ENCODE measurements at places on chromosomes 4 and X.

DNA sequence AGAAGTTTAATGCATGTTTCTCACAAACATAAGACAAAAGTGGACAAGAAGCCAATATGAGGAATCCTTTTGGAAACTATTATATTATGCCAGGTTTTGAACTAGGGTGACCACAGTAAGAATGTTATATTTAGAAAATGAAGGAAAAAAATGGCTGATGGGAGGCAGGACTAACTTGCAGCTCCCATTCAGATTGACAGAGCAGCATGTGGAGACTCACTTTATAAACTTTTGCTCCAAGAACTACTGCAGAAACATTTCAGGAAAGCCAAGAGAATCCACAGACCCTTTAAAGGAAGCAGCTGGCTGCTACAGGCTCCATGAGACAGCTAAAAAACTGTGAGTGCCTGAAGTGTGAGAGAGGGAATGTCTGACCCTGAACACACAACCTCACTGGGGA is 738.6 kb upstream of the GRIA3 start:
- no peak for DNase-seq

- no peak for DNase-seq
Observed at GRCh38 chr4:19262467-19262866, 989.2 kb upstream of the SLIT2 start.

DNA sequence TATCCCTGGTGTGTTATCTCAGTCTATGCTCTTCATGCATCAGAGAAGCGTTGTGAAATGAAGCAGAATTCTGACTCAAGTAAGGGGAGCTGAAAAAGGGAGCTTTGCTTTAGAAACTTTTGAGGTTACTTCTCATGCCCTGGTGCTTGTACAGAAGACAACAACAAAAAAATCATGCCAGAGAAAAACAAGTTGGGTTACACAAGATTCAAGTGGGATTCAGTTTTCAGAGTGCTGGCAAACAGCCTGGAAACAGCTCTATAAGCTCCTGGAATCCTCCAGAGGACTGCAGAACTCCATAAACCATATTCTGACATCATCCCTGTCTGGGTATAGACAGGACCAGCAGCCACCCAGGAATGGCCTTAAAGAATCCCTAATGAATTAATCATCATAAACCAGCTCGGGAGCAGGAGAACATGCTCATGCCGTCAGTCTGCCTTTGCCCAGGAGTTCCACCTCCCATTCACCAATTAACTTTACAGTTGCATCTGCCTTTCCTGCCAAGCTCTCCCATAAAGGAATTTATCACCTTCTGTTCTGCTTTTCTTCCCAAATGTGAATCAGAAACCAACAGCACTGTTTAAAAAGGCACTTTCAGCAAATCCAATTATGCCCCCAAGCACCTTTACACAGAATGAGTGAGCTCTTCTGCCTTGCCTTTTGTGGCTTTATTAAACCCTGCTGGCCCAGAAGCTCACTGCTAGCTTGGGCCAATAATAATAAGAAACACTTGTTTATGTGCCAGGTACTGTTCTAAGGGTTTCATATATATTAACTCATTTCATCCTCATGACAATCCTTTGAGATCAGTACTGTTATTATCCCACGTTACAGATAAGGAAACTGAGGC is 54.5 kb upstream of the FBXW7 start:
- no peak for DNase-seq

DNA sequence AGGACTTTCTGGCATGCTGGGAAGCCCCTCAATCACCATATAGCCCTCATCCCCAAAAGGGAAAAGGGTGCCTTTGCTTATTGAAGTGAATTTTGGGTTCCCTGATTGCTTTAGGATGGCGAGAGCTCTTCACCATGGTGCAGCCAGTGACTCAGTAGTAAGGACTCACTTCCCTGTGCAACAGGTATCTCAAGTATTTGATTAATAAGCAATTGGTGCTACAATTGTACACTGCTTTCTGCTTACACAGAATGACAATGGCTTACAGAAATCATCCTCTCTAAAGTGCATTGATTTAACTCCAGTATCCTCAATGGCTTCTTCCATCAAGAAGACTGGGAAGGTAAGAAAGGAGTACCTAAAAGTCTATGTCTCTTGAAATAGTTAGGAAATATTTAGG is 143.7 kb upstream of the SMIM10 start:
- DNase-seq = no peak

- no peak for DNase-seq
Observed at GRCh38 chr4:26044524-26044923, 130.5 kb downstream of the SMIM20 start.

GRCh38 chr4:2300431-2301224 is 38.7 kb upstream of the MXD4 start:
- DNase-seq = no peak

GRCh38 chr4:189780391-189780790 is 160.3 kb upstream of the FRG1 start:
- DNase-seq = no peak

DNA sequence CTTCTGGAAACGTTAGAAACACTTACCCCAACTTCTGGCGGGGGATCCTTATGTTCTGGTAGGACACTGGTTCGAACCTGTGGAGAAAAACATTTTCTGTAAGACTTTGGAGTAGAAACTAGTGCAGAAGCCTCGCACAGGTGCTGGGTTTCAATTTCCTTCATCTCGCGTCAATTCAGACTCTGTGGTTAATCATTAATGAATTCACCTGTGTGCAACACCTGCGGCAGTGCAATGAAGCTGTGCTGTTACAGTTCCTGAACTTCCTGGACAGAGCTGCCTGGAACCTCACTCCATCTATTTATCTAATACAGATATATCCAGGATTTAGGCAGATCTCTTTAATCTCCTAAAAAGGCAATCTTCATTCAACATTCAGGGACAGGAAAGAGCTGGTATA is 531.4 kb downstream of the INPP4B start:
- no peak for DNase-seq

- DNase-seq = no peak
Observed at GRCh38 chr4:111957997-111958396, 187.3 kb upstream of the FAM241A start.

- no peak for DNase-seq
Observed at GRCh38 chr4:140213749-140214148, 59.8 kb upstream of the MAML3 start.

DNA sequence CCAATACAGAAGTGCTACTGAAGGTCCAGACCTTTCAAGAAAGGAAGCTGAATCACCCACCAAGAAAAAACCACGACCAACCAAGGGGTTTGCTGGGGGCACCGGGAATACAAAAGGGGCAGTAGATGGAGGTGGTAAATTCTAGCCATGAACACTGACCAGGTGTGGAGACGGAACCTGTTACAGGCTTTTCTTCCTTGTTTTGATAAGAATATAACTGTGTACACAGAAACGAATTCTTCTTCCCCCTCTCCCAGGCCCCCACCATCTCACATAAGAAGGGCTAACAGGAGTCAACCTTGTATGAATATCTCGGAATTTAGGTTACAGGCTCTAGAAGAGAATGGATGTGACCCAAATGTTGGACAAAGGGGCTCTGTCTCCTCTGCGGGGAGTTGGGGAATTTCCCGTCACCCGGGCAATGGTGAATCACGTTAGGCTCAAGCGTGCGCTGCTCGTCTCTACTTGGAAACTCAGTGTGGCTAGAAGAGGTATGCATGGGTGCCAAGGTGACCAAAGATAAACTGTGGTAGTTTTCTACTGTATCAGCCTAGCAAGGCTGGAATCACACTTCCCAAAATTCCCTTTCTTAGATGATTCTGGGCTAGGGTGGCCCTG is 87.0 kb downstream of the AFAP1 start:
- no peak for DNase-seq

DNA sequence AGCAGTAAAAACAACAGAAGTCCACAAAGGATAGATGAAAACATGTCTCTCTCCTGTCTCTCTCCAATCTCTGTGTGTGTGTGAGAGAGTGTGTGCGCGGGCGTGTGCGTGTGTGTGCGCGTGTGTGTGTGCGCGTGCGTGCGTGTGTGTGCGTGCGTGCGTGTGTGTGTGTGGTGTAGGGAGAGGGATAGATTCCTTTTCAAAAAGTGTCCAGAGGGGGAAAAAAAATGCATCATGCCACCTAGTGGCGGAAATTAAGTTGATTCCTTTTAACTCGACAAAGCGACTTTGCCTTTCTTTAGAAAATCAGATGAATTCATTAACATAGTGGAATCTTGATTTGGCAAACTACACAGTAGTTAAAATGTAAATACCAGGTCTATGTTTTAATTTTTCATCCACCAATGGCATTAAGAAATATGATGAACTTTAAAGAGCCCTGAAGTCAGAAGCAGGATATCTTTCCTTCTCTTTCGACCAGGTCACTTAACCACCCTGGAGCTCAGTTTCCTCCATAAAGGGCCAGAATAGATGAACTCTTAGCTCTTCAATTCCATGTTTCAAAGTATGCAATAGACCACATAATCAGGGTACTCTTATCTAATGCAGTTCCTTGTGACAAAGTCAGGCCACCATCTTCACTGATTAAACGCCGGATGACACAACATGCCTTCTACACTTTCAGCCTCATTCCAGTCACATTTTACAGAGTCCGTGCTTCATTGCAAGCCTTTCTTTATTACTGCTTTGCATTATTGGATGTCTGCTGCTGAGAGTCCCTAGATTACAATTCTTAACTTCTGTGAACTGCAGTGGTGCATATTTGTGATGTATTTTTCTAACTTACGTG is 162.8 kb downstream of the FBXO8 start:
- no peak for DNase-seq

DNA sequence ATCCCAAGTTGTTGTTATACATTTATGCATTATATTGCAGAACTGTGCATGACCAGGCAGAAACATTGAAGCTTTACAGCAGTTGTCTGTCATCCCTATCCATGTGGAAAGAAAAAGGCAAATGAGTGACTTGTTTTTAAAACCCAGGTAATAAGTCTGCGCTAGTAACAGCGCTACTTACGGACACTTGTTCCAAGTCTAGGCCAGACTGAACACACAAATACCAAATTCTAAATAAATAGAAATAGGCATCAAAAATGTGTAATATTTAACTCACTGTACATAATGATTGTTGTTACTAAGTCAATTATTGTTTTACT is 548 bp upstream of the MAML3 start:
- no peak for DNase-seq

DNA sequence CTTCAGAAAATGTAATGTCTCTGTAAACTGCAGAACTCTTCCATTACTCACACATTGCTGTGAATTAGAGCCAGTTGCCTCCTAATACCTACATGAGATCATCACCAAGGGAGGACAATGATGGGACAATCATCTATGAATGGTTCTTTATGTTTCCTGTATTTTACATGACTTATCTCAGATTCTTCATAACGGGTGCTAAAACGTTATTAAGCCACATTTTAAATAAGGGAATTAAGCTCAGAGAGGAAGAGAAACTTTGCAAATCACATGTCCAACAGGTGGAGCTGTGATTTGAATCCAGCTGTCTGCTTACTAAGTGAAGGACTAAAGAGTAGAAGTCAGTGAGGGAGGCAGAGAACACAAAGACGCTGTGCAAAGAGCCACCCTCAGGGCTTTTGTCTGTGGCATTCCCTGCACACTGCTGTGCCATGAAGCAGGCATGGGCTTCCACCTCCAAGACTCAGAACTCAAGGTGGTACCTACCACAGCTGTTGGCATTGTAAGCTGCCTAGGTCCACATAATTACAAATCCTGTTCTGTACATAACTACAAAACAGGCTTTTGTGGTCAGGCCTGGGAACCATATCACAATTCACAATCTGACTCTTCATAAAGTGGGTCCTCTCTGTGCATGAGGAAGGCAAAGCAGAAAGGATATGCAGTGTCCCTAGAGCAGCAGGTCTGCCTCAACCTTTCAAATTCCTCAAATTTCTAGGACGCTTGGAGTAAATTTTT is 12.8 kb downstream of the TBC1D9 start:
- DNase-seq = no peak

DNA sequence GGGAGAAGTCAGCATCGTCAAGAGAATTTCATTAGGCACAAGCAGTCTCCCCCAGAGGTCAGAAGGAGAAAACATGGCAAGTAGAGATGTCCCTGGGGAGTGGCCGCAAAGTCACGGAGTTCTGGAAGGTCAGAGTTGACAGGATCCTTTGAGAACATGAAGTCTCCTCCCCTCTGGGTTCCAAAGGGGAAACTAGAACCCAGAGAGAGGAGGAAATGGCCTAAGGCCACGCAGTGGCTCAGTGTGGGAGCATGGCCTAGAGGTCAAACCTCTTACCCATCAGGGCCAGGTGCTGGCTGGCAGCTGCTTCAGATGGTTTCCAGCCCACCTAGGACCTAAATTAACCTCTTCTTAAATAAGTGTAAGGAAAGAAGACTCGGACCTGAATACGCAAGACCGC is 884 bp downstream of the IDH3G start:
- DNase-seq = no peak

- no peak for DNase-seq
Observed at GRCh38 chr4:26692014-26692726, 108.3 kb downstream of the TBC1D19 start.

GRCh38 chr4:136742333-136742732 is 790.0 kb downstream of the PCDH18 start:
- DNase-seq = no peak

DNA sequence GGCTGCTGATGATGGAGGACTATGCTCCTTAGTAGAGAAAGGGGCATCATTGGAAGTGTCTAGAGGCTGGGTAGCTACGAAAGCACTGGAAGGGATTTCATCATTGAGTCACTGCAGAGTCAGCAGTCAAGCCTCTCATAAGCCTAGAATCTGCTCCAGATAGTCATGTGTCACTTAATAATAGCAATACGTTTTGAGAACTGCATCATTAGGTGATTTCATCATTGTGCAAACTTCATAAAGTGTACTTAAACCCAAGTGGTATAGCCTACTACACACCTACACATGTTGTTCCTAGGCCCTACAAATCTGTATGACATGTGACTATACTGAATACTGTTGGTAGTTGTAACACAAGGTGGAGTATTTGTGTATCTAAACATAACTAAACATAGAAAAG is 165.6 kb downstream of the PTTG2 start:
- DNase-seq = no peak

GRCh38 chr4:168722391-168722790 is 225.5 kb downstream of the PALLD start:
- no peak for DNase-seq

GRCh38 chr4:18531731-18532130 is 510.2 kb upstream of the LCORL start:
- no peak for DNase-seq

DNA sequence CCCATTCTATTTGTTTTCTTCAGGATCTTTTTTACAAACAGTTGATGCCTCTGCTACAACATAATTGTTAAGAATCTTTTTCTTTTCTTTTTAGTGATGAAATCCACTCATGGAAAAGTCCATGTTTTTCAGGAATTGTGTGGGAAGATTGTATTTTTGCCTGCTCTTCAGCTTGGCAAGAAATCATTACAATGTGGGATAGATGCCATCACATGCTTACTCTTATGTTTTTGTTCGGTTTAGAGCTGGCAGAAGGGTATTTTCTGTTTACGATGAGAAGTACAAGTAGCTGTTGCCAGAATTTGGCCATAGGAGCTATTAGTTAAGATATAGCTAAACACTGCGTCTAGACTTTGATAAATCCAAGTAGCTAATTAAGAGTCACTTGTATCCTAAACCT is 2585.3 kb downstream of the ARAP2 start:
- no peak for DNase-seq

- DNase-seq = no peak
Observed at GRCh38 chr4:137532869-137533236, 559 bp upstream of the PCDH18 start.
